ENCODE measurements at places on chromosomes 16 and 17.

GRCh38 chr16:13557418-13557817, 362.5 kb upstream of the ERCC4 start:
- no peak for DNase-seq

DNA sequence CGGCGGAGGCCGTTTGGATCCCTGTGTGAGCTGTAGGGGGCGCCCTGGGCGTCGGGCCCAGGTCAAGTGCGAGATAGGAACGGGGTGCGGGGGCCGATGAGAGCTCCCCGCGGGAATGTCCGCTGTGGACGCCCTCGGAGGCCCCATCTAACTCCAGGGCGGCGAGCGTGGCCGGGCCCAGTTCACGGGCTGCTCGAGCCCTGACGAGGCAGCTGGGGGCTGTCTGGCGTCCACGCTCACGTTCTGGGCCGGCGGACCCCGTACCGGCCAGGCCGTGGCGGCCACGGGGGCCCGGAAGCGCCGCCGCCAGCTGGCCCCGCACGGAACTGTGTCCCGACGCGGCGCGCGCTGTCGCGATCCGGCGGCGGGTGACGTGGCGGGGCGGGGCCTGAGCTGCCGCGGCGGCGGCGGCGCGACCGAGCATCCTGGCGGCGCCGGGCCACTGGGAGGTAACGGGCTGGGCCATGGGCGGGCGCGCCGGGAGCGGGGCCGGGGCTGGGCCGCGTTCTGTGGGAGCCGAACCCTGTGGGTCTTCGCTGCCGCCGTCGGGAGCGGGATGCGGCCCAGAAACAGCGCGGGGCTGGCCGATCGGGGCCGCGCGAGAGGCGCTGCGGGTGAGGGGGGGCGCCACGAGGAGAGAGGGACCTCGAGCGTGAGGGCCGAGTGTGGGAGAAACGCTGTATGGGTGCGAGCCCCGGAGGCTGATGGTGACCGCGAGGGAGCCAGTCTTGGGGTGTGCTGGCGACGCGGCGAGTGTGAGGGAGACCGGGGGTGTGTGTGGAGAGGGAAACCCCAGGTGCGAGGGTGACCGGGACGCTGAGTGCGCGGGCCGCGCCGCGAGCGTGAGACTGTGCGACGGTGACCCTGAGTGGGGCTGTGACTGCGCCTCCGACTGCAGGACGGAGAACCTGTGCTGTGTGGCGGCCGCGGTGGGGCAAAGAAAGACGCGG, at the start of gene SLC7A6:
SLC7A6 (plus strand) TSS at position 399 of the 950 bp plus-strand sequence. CDS start 10,201 bp downstream, outside the sequence.
- no peak for DNase-seq

DNA sequence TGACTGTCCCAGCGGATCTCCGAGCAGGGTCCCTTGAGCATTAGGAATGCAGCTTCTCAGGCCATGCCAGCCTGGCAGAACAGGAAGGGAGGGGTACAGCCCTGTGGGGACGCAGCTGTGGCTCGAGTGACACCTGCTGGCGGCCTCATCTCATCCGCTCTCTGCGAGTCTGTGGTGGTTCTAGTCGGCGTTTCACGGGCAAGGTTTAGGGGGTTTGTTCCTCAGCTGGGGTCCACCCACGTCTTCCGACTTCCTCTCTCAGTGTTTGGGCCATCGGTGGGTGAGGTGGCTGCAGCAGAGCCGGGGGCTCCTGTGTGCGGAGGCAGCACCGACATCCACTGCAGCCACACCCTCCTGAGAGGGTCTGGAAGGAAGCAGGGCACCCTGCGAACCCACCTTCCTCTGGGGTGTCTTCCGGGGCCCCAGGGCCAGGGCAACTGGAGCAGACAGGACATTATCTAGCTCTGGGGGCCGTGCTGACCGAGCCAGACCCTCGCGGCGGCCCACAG, 33.3 kb downstream of the JPH3 start:
- no peak for DNase-seq

GRCh38 chr17:3888343-3889171, 4.3 kb downstream of the CAMKK1 start:
- peak; percentile 21 for DNase-seq

DNA sequence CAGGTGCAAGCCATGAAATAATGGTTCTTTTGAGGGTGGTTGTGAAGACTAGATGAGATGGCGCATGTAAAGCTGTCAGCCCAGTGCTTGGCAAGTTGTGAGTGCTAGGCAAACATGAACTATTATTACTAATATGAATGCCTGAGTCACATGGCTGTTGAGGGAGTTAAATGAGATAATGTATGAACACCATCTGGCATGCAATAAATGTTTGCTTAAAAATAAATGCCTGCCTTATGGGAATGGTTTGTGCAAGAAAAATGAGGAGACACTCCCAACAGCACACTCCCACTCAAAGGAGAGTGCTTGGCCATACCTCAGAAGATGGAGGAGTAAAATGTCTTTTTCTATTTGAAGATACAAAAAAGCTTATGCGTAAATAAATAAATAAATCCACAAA, 3.6 kb downstream of the MAPK3 start:
- no peak for DNase-seq

GRCh38 chr17:1108765-1109605, 70.8 kb downstream of the ABR start:
- DNase-seq = no peak

- DNase-seq = no peak
These were observed 4.0 kb downstream of the CA10 start for GRCh38 chr17:52154466-52154865.

DNA sequence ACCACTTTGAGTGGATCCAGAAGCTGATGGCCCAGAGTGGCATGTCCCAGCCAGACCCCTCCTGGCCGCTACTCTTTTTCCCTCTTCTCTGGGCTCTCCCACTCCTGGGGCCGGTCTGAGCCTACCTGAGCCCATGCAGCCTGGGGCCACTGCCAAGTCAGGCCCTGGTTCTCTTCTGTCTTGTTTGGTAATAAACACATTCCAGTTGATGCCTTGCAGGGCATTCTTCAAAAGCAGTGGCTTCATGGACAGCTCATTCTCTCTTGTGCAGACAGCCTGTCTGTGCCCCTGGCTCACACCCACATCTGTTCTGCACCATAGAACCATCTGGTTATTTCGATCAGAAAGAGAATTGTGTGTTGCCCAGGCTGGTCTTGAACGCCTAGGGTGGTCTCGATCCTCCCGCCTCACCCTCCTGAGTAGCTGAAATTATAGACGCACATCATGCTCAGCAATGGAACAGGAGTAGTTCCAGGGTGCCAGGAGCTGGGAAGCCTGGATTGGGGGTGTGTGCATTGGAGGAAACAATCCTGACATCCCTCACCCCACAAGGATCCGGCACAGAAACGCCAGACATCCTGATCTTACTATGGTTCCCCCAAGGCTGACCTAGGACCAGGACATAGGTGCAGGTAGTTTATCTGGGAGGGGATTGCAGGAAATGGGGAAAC, 4.6 kb downstream of the PRSS21 start:
- DNase-seq = no peak

- DNase-seq = no peak
These were observed 645.3 kb downstream of the WWOX start for GRCh38 chr16:78744796-78745107.

GRCh38 chr16:88368994-88369393, 13.8 kb upstream of the ZNF469 start:
- DNase-seq = no peak

- DNase-seq = peak; percentile 94
These were observed at the start of gene VPS35 for GRCh38 chr16:46688654-46689364. TSS of gene VPS35 (minus strand) at chr16:46689178. CDS start at chr16:46689133, 45 bp downstream.

DNA sequence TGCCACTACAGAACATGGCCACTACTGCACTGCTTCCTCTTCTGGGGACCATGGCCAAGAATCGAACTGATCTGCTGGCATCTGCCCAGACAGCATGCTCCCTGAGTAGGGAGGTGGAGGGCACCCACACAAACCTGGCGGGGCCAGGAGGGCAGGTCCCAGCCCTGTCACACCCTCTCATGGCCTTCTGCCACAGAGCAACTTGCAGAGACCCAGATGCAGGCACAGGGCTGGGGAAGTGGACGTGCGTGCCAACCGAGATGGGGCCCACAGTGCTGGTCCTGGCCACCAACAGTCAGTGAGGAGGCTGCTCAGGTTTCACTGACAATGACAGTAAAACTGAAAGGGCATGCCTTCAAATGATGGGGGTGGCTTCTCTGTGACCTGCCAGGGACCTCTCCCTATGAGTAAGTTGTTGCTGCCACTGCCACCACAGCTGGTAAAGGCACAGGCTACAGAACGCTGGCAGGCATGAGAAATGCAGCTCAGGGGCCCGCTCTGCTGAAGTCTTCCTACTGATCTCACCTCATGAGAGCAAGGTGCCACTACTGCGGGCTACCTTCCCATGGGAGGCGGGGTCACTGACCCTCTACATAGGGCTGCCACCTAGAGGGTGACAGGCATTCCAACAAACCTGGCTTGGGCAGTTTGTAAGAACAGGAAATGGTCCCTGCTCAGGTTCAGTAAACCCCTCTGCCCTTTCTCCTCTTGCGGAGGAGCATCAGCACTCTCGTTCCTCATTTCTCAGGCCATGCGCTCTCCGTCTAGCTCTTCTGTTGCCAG, 15.5 kb downstream of the HIC1 start:
- DNase-seq = no peak

GRCh38 chr17:40371261-40371929, 6.9 kb upstream of the GJD3 start:
- no peak for DNase-seq

- DNase-seq = no peak
These were observed 91.8 kb downstream of the ASIC2 start for GRCh38 chr17:33201283-33201682.

- no peak for DNase-seq
These were observed 3.7 kb upstream of the MSRB1 start for GRCh38 chr16:1946495-1947368.

GRCh38 chr17:63805591-63805990, 21.6 kb upstream of the PSMC5 start:
- no peak for DNase-seq

DNA sequence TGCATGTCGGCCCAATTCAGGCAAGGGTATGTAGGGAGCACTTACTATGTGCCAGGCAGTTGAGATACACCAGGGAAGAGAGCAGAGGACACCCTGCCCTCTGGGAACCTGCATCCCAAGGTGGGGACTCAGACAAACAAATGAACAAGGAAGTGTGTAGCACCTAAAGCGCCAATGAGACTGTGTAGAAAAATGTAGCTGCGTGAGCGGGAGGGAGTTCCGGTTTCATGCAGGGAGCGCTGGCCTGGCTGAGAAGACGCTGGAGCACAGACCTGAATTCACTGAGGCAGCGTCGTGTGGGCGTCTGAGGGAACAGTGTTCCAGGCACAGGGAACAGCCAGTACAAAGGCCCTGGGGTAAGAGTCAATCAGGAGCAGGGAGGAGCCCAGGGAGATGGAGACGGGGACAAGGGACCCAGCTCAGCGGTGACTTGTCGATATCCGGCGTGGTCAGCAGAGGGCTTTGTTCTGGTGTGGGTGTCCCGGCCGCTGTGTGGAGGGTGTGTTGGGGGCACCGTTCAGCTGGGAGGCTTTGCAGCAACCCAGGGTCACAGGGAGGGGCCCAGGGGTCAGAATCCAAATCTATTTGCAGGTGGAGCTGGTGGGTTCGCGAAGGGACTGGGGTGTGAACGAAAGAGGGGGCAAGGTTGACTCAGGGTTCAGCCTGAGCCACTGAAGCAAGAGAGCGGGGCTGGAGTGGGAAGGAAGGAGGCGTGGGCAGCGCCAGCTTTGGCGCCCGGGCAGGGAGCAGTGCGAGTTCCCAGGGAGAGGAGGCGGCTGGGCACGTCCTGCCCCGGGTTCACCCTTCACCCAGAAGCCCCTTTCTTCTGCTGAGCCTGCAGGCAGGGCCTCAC, 17.8 kb upstream of the OSGIN1 start:
- DNase-seq = no peak

DNA sequence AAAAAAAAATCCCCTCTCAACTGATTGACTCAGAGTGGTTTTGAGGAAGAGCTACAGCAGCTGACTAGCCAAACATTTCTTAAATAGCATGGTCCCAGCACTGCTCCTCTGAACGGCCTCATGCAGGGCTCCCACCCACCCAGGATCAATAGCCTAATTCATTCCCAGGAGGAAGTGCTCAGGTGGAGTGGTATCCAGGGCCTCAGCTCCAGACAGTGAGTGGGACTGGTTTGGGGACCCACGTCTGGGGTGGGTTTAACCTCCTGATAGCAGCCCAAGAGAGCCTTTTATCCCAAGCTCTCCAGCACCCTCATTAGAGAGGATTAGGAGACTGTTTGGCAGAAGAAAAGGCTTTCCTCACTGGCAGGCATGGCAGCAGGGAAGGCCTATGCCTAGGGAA, 68.5 kb upstream of the CDH5 start:
- no peak for DNase-seq

DNA sequence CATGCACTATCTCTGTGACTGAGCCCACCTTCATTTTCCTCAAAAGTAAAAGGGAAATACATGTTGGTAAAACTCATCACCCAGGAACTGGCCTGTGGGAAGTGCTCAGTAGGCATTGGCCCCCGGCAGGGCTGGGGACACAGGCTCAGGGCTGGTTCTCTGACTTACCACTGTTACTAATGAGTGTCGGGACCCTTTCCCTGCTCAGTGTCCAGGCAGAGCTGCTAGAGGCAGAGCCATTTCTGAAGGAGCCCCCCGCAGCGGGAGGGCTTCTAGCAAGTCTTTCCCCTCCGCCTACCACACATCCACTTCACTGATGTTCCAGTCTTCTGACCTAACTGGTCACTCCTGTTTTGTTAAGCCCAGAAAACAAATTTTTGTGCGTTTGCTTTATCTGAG, 1.7 kb upstream of the PEMT start:
- DNase-seq = no peak
